ENCODE measurements at places on chromosomes 2 and 18. TPM values are rescaled to one million over a fixed set of nuclear protein-coding genes. Genes with fewer than 3 reads are reported as not detected.

DNA sequence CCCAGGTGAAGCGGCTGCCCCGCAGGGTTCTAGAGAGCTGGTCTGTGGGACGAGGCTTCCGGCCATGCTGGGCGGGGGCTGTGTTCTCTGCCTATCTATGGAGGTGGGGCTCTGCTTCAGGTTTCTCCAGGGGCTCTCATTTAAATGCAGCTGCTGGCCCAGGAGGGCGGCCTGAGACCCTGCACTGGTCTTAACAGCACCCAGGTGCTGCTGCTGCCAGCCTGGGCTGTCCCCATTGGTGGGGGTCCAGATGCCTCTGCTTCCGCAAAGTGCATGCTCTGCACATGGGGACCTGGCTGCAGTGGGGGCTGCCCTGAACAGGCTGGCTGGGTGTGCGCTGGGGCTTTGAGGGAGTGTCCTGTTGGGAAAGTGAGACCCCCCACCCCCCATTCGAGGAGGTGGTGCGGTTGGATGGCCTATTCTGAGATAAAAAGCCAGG, 29.7 kb upstream of the ALLC start:
- DNase-seq: peak; percentile 71

The CTNNA2 gene
- total RNA-seq: not detected

DNA sequence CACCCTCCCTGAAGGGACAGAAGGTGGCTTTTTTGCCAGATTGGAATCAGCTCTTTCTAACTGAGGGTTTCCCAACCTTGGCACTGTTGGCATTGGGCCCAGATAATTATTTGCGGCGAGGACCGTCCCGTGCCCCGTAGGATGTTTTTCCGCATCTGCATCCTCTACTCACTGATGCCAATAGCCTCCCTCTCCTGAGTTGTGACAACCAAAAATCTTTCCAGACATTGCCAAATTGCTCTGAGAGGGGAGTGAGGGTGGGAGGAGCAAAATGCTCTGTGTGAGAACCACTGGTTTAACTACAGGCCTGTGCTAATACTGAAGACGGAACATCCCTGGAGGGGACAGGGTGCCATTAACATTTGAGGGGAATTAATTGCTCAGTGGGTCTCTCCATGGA, 33.6 kb upstream of the GLI2 start:
- DNase-seq: no peak

The TWSG1 gene
- 23.8 TPM for total RNA-seq

GRCh38 chr2:43491065-43491639, 104.7 kb downstream of the THADA start:
- DNase-seq: no peak
